ENCODE measurements at places on chromosomes 3 and 15. TPM values are rescaled to one million over a fixed set of nuclear protein-coding genes. Genes with fewer than 3 reads are reported as not detected.

The LRRC31 gene
- total RNA-seq = not detected

The CISH gene
- 0.48 TPM for total RNA-seq

The CHRNA5 gene
- total RNA-seq = 27.3 TPM

The TMEM207 gene
- not detected for total RNA-seq

Data from A549 treated with DMSO at 1 μM for 4 hours (cell line).